ENCODE measurements at places on chromosomes 4 and X.

- no peak for DNase-seq
These were observed 123.6 kb downstream of the MGST2 start for GRCh38 chr4:139789096-139789654.

GRCh38 chrX:16076834-16077233 lies 46.5 kb upstream of the GRPR start:
- no peak for DNase-seq

DNA sequence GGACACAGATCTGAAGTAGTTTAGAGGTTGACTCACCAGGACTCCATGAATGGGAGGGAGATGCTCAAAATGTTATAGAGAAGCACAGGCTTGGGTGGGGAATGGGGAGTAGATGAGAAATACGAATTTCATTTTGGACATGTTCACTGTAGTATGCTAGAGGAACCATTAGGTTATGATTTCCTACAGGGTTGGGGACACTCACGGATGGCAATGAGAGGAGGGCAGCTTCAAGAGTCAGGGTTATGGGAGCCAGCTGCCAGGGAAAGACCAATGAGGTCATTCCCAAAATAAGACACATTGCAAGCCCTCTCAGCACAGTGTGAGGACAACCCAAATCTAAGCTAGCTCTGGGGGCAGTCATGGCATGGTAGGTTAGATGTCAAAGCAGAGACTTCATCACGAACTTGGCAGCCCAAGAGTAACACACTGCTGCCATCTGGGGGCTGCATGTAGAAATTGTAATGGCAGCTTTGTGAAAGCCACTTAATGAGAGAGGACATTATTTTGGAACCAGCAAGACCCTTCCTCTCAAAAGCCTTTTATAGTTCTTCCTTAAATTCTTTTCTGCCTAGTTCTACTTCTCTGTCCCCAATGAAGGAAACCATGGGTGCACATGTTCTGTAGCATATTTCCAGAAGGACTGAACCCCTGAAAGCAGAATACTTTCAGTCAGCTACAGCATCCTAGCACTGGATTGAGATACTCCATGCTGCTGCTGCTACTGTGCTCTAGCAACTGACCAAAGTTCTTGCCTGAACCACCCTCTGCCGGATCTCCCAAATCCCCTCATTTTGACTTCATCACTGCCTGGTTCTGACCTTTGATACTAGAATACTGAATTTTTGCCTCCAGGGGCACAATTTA lies 16.2 kb upstream of the ZCCHC12 start:
- DNase-seq = no peak

DNA sequence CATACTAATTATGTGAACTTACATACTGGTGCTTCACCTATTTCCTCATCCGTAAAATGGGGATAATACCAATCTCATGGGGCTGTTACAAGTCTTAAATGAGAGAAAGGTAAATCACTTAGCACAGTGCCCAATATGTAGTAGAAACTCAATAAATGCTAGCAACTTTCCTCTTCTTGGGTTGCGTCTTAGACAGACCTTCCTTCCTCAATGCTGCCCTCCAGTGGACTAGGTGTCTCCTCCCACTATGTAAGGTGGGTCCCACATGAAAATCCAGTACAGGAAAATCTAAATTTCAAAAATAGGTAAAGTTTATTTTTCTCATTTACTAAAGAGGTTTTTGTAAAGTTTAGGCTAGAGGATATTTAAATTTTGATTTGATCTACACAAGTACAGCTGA lies 20.6 kb downstream of the ZDHHC9 start:
- DNase-seq = no peak

DNA sequence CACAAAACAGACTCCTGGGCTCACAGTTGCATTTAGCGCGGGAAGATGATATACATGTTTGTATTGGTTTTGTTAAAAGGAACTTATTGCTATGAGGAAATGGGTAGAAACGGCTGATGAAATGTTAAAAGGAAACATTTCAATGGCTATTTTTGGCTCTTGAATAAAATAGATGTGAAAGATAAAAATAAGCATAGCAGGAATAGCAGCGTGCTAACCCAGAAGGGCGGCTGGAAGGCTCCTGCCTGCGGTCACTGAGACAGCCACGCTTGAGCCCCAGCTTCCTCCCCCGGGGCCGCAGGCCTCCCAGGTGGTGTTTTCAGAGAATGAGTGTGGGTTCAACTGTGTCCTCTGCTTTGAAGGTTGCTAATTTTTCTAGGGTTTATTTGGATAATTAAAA lies 35.0 kb upstream of the CLCN4 start:
- DNase-seq = no peak

GRCh38 chrX:24285082-24285481 lies 28.8 kb downstream of the SUPT20HL2 start:
- no peak for DNase-seq

- DNase-seq = no peak
These were observed 832 bp downstream of the EGFL6 start for GRCh38 chrX:13570261-13570605.

DNA sequence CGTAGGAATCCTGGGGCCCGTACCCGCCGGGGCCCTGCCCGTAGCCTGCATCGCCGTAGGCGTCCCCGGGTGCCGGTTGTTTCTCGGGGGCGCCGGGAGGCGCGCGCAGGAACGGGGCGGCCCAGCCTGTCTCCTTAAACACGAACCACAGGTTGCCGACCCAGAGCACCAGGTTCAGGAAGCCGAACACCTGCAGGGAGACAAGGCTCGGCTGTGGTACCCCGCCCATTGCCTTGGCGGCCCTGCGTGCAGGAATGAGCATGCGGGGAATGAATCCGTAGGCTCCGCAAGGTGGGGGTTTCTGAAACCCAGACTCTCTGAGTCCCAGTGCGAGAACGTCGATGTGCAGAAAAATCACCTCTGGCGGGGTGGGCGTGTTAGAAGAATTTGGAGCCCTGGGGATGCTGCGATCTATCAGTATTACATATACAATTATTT lies 5.4 kb upstream of the PRICKLE3 start:
- DNase-seq = no peak

GRCh38 chrX:10414862-10415261 lies 205.5 kb downstream of the MID1 start:
- DNase-seq = no peak

DNA sequence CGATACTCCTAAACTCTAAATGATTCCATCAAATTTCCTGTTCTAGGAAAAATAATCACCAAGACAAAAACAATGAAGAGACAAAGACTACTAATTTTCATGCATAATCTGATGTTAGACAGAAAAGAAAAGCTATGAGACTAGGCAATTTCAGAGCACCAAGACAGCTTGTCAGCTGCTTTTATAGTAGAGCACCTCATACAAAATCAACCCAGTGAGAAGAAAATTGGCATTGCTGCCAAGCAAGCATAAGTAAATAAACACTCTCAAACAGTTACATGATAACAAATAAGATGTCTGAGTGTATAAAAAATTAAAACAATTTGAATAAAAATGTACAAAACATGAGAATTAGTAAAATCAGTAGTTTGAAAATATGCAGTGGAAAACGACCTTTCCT lies 1544.6 kb downstream of the C4orf33 start:
- no peak for DNase-seq

- no peak for DNase-seq
These were observed 849.6 kb upstream of the POU3F4 start for GRCh38 chrX:82658492-82658891.

DNA sequence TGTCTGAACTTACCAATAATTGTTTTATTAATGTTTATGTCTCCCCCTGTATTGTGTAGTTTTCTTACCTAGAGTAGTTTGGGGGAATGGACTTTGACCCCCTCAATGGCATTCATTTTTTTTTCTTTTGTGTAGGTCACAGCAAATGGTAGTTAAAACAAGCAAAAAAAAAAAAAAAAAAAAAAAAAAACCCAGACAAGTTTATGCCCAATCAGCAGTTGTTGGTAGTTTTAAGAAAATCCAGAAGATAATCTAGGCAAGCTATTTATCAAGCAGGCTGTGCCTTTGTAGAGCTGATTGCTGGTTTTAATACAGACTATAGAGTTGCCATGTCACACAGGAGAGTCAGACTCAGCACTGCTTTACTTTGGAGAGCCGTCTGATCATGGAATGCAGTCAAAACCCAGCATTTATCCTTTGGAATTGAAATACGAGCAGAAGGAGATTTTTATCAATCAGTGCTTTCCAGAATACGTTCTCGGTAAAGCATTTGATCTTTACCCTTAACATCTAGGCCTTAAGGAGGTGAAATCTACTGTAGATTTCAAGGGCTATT lies 16.6 kb downstream of the DCUN1D4 start:
- no peak for DNase-seq

GRCh38 chr4:2350982-2351381 lies 67.5 kb downstream of the ZFYVE28 start:
- no peak for DNase-seq

Measured in stimulated activated CD8-positive, alpha-beta memory T cell treated with anti-CD3 and anti-CD28 coated beads, Interleukin-7, amount 100 ng/mL, for 24 hours (primary cell).